ENCODE measurements at places on chromosomes 4 and X.

DNA sequence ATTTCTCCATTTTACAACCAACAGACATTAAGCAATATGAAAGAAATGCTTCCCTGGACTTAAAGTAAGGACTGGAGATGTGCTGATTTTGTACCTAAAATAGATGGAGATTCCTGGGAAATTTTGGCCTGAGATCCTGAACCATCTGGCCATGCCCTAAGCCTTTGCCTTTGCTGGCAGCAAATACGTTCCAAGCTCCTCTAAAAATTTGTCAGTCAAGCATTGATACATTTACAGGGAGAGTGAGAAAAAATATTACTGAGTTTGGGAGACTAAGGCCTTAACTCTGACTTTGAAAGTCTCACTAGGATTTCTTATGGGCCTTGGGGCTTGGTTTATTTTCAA lies 63.9 kb downstream of the FHDC1 start:
- no peaks in the 10 kb centered on the region for H3K4me1 ChIP-seq
- no peaks in the 10 kb centered on the region for H3K36me3 ChIP-seq
- DNase-seq = no peak
- no peak overlapping the region for H3K27ac ChIP-seq
- no peak overlapping the region for H3K4me3 ChIP-seq

DNA sequence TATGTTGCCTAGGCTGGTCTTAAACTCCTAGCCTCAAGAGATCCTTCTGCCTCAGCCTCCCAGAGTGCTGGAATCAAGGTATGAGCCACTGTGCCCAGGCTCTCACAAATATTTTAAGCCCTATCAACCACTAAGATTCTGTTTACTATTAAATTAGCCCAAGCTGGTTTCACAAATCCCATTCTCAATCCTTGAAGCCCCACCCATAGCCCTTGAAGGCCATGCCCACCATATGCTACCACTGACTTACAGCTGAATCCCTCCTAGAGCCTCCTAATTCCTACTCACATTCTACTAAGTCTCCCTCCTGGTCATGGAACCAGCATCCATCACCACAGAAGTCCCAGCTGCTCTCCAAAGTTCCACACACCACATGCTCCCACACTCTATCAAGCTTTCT lies 9.7 kb downstream of the GRIPAP1 start:
- no peak overlapping the region for H3K4me3 ChIP-seq
- no peaks in the 10 kb centered on the region for H3K4me1 ChIP-seq
- no peaks in the 10 kb centered on the region for H3K36me3 ChIP-seq
- DNase-seq = no peak
- no peak overlapping the region for H3K27ac ChIP-seq

DNA sequence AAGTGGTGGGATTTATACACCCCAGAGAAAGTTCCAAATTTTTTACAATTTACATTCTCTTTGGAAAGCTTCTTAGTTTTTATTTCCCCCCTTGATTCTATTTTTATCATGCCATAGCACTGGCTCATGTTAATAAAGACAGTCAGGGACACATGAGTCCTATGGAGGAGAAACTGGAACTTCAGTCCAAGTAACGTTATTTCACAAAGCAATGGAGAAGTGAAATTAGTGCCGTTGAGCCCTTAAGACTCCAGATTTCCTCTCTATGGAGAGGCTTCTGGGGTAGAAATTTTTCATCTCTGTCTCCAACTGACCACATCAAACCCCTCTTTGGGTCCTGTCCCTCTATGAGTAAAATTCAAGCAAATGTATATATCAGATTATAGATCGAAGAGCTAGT lies 12.8 kb upstream of the TASL start:
- H3K27ac ChIP-seq = no peak overlapping the region
- H3K36me3 ChIP-seq = no peaks in the 10 kb centered on the region
- H3K4me1 ChIP-seq = no peaks in the 10 kb centered on the region
- H3K4me3 ChIP-seq = no peak overlapping the region
- DNase-seq = no peak

DNA sequence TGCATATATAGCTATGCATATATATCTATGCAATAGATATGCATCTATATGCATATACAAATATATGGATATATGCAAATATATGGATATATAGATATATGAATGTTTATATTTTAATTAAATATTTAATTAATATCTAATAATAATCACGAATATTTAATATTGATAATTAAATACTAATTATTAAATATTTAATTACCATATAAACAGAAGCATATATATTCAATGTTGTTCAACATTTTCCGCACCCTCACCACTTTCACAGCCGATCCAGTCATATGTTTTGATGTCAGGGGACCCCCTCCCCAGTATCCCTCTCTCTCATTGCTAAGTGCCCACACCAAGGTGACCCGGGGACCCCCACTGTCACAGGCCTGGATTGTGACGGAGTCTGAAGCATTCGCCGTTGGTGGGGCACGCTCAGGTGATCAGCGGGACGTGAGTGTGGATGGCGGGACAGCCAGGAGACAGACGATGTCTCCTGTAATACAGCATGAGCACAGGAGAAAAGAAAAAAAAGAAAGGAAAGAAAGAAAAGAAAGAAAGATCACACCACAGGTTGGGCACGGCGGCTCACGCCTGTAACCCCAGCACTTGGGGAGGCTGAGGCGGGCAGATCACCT lies 199.7 kb downstream of the CRLF2 start:
- no peaks in the 10 kb centered on the region for H3K36me3 ChIP-seq
- H3K27ac ChIP-seq = no peak overlapping the region
- H3K4me1 ChIP-seq = no peaks in the 10 kb centered on the region
- DNase-seq = no peak

- H3K4me3 ChIP-seq = no peak overlapping the region
- DNase-seq = no peak
- H3K4me1 ChIP-seq = no peaks in the 10 kb centered on the region
These were observed 265.4 kb upstream of the TET2 start for GRCh38 chr4:104881136-104881886.

DNA sequence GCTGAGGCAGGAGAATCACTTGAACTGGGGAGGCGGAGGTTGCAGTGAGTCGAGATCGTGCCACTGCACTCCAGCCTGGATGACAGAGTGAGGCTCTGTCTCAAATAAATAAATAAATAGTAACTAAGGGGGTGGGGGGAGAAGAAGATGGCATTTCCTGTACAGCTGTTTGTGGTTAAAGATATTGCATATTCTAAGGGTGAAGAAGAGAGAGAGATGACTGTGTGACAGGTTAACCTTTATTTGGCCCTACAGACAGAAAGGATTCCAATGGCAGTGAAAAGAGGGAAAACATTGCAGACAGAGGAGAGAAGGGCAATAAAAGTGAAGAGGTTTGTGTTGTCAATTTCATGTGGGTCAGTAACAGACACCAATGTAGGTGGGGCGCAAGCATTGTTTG lies 9.4 kb downstream of the TASL start:
- no peak overlapping the region for H3K4me3 ChIP-seq
- peaks cover 7% of the 10 kb centered on the region for H3K4me1 ChIP-seq
- H3K36me3 ChIP-seq = no peaks in the 10 kb centered on the region
- H3K27ac ChIP-seq = no peak overlapping the region
- no peak for DNase-seq
- no peaks in the 10 kb centered on the region for H3K27me3 ChIP-seq

DNA sequence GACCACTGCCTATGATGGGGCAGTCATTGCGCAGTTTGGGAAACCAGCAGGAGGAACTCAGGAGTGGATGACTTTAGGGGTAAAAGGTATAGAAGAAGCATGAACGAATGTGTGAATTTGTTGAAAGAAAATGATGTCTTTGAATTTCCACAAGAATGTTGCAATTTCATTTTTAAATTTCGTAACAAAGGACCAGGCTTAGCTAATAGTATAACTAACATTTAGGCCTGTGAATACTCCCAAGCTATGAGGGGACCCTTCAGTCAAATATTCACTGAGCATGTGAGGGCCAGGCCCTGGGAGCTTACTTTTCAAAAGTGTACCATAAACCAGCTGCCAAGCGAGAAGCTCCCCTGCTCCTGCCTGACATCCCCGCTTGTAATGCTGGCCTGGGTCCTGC lies 5.3 kb downstream of the MPC1L start:
- H3K36me3 ChIP-seq = no peaks in the 10 kb centered on the region
- H3K27me3 ChIP-seq = no peaks in the 10 kb centered on the region
- no peak for DNase-seq
- no peak overlapping the region for H3K4me3 ChIP-seq
- no peak overlapping the region for H3K27ac ChIP-seq

DNA sequence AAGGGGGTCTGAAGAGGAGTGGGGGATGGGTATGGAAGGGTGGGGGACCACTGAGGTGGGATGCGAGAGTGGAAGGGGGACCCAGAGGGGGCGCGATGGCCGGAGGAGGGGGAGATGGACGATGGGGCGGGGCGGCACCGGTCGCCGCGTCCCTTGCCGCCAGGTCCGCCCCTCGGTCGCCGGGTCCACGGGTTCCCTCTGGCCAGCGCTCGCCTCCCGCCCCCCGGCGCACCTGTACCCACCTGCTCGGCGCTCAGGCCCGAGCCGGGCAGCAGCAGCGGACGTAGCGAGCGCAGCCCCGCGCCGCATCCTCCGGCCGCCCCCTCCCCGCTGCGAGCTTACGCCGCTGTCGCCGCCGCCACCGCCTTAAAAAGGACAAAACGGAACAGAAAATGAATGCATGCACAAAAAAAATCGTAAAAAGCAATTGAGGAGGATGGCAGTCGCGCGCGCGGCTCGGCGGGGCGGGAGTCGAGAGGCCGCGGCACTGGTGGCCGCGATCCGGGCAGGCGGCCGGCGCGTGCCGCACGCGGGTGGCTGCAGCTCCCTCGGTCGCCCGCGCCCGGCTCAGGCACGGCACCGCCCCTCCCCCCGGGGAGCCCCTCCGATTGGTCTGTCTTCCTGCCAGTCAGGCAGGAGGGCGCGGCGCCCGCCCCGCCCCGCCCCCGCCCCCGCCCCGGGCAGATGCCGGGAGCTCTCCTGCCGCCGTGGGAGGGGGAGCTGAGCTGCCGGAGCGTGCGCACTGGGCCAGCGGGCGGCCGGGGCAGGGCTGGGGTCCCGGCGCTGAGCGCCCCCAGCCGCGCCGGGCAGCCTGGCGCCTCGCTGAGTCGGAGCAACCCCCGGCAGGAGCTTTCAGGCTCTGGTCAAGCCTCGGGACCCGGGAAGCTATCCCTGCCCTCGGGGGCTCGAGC lies at the start of gene JAKMIP1:
Gene JAKMIP1, minus strand, starts transcription at position 539 of the 911 bp plus-strand sequence. CDS start 87,699 bp downstream, outside the sequence.
- H3K36me3 ChIP-seq = no peaks in the 10 kb centered on the region
- peaks cover 57% of the 10 kb centered on the region for H3K27me3 ChIP-seq
- peaks cover 2% of the 10 kb centered on the region for H3K4me1 ChIP-seq
- peak within 1 kb of the TSS; percentile 77 for H3K4me3 ChIP-seq
- peak; percentile 88 for DNase-seq

DNA sequence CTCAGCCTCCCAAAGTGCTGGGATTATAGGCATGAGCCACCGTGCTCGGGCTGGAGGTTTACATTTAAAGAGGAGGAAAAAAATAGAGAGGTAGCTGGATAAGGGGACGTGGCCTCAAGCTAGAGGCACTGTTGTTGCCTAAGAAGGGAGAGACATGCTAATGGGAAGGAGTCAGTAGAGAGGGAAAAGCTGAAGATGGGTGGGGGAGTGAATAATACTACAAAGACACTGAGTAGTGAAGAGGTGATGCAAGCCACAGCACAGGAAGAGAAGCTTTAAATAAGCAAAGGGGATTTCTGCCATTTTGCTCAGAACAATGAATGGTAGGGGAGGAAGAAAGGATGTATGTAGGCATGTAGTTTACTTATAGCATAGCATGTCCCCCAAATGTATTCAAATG lies 11.5 kb upstream of the AP1S2 start:
- no peaks in the 10 kb centered on the region for H3K36me3 ChIP-seq
- H3K4me3 ChIP-seq = no peak overlapping the region
- H3K27me3 ChIP-seq = no peaks in the 10 kb centered on the region
- no peak for DNase-seq
- H3K4me1 ChIP-seq = peaks cover 3% of the 10 kb centered on the region
- no peak overlapping the region for H3K27ac ChIP-seq

DNA sequence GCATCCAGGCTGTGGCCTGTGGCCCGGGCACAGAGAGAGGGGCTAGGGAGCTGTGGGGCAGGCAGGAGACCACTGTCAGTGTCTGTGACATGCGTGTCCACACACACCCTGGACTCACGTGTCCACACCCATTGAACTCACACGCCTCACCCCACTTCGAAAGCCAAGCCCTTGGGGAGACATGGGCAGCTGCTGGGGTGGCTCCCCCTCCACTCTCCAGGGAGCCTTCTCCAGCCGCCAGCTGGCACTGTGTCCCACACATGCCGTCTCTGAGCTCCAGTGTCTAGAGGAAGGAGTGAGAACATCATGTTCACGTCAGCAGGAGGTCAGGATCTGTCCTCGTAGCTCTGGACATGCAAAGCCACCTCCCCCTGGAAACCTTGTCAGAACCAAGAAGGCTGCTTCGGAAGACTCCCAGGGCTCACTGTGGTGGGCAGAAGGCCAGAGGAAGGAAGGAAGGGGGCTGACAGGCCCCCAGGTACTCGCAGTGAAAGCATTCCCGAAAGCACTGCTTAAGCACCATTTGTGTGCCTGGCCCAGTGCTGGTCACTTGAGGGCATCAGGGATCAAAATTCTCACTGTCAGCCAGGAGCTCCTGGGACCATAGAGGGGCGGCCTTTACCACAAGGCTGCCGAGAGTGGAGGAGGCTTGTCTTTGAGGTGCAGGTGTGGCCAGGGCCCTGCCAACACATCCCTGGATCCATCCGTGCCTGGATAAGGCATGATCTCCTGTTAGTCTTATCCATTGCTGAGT lies 61.4 kb downstream of the HTRA3 start:
- H3K36me3 ChIP-seq = no peaks in the 10 kb centered on the region
- no peak overlapping the region for H3K27ac ChIP-seq
- DNase-seq = no peak
- no peaks in the 10 kb centered on the region for H3K4me1 ChIP-seq
- H3K4me3 ChIP-seq = no peak overlapping the region
- no peaks in the 10 kb centered on the region for H3K27me3 ChIP-seq

GRCh38 chr4:149370002-149370401 lies 445.6 kb downstream of the IQCM start:
- H3K36me3 ChIP-seq = no peaks in the 10 kb centered on the region

DNA sequence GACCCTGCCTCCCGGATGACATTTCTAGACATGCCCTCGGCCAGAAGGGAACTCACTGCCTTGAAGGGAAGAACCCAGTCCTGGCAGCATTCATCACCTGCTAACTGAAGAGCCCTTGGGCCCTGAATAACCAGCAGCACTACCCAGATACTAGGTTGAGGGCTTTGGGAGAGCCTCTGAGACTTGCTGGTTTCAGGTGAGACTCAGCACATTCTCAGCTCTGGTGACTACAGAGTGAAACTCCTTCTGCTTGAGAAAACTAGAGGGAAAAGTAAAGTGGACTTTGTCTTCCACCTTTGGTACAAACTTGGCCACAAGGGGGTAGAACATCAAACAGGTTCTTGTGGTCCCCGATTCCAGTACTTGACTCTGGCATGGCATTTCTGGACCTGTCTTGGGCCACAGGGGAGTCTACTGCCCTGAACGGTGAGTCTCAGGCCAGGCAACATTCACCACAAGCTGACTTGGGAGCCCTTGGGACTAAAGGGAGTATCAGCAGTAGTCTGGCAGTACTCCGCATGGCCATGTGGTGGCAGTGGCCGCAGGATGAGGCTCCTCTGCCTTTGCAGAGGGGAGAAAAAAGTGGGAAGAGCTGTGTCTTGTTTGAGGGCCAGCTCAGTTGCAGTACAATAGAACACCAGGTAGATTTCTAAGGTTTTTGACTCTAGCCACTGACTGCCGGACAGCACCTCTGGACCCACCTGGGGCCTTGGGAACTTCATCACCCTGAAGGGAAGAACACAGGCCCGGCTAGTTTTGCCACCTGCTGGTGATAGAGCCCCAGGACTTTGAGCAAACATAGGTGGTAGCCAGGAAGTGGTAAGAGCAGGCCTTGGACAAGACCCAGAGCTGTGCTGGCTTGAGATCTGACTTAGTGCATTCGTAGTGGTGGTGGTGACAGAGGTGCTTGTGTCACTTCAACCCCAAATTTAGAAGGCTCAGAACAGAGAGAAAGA lies 414.8 kb downstream of the OPHN1 start:
- H3K4me1 ChIP-seq = no peaks in the 10 kb centered on the region
- H3K27ac ChIP-seq = no peak overlapping the region
- no peak overlapping the region for H3K4me3 ChIP-seq
- H3K36me3 ChIP-seq = no peaks in the 10 kb centered on the region
- DNase-seq = no peak

Measured in hepatocyte (in vitro differentiated cells).